ENCODE measurements at places on chromosomes 3 and 15.

GRCh38 chr15:31537770-31538592 lies 211.3 kb downstream of the KLF13 start:
- no peak for DNase-seq

GRCh38 chr3:61875046-61875844 lies 313.9 kb downstream of the PTPRG start:
- DNase-seq = no peak

- no peak for DNase-seq
These were observed 149.0 kb downstream of the SERPINI1 start for GRCh38 chr3:167884481-167884880.

GRCh38 chr3:74661672-74662071 lies 47.2 kb upstream of the CNTN3 start:
- no peak for DNase-seq

DNA sequence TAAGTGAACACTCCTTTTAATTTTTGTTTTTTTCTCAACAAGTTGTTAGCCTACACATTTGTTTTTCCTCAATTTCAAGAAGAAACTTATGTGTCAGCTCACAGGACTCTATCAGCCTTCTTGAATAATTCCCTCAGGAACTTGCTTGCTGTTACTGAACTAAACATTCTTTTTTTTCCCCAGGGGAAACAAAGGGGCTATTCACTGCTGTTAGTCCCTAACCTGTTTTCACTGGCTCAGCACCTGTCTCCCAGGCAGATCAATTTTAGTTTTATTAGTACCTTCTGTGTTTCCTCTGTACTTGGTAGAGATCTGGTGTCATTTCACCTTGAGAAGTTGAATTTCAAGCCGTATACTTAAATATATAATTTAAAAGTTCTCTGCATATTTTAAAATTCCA lies 644.6 kb downstream of the CADM2 start:
- DNase-seq = no peak

- no peak for DNase-seq
These were observed 480.7 kb upstream of the SUCLG2 start for GRCh38 chr3:68135067-68135466.

Data from KBM-7 (cell line).